Lung (tissue), 17 donors: ENCODE measurements at places on chromosomes 12 and 14. TPM values are rescaled to one million over a fixed set of nuclear protein-coding genes. Genes with fewer than 3 reads are reported as not detected.

DNA sequence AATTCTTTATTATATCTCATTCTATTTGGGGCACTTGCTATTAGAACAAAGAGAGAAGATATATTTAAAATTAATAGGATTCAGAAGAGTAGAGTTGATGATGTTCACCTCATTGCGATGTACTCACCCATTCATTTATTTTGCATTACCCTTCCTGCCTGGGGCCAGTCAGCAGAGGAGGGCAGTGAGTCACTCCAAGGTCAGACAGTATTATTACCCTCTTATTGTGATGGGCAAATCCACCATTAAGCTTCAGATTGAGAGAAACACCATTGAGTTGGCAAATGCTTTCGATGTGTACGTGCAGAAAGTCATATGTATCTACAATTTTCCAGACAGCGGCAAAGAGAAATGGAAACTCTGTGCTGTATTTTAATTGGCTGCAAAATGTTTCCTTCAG, 134.2 kb downstream of the BICD1 start:
- no peaks in the 10 kb centered on the region for H3K4me1 ChIP-seq
- no peak overlapping the region for H3K27ac ChIP-seq
- H3K27me3 ChIP-seq: no peaks in the 10 kb centered on the region
- no peak for DNase-seq
- H3K4me3 ChIP-seq: no peak overlapping the region

KLRK1 gene
- polyA plus RNA-seq: 4.0 TPM

B4GALNT3 gene
- polyA plus RNA-seq: 8.8 TPM

RHOF gene
- 16.5 TPM for polyA plus RNA-seq

ZNF605 gene
- polyA plus RNA-seq: 2.1 TPM
